ENCODE measurements at places on chromosomes 13 and 19.

DNA sequence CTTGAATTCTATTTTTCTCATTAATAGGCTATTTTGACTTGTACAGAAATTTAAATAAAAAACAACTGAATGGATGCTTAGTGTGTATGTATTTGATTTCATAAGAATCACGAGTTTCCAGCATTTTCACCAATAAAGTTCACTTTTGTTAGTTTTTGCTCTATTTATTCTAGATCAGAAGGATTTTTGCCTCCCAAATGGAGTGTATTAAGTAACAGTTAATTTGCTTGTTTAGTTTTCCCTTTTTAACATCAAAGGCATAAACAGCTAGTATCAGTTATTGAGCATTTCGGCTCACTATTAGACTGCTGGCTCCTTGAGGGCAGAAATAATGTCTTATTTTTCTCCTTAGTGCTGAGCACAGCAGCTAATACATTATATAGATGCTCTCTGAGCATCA is 414.1 kb downstream of the FGF9 start:
- no peak for DNase-seq

DNA sequence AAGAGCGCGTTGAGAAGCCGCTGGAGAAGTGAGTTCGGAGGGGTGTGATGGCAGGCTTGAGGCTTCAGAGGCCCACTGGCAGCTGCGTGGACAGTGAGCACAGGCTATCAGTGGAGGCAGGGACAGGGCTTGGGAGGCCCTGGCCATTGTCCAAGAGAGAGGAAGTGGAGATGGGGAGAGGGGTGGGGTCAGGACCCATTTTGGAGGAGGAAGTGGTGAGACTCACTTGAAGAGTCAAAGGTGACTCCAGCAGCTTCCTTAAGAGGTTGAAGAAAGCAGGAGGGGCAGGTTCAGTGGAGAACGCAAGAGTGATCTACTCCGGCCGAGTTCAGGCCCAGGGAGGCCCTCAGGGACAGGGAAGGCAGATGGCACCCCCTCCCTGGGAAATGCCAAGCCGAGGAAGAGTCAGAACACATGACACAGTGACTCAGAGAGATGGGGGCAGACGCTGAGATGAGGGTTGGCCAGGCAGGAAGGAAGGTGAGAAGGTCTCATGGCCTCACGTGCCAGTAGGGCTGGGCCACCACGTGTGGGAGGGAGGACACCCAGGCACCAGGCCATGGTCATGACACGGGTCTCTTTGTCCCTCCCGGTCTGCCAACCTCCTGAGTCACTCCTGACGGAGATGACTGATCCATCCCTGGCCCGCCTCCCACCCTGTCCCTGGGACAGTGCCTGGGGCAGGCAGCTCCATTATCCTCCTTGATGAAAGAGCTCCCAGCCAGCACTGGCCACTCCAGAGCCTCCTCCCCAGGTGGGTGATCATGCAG is 10.1 kb upstream of the CD22 start:
- no peak for DNase-seq

GRCh38 chr13:96474181-96474557 is 384.3 kb downstream of the HS6ST3 start:
- DNase-seq = no peak

DNA sequence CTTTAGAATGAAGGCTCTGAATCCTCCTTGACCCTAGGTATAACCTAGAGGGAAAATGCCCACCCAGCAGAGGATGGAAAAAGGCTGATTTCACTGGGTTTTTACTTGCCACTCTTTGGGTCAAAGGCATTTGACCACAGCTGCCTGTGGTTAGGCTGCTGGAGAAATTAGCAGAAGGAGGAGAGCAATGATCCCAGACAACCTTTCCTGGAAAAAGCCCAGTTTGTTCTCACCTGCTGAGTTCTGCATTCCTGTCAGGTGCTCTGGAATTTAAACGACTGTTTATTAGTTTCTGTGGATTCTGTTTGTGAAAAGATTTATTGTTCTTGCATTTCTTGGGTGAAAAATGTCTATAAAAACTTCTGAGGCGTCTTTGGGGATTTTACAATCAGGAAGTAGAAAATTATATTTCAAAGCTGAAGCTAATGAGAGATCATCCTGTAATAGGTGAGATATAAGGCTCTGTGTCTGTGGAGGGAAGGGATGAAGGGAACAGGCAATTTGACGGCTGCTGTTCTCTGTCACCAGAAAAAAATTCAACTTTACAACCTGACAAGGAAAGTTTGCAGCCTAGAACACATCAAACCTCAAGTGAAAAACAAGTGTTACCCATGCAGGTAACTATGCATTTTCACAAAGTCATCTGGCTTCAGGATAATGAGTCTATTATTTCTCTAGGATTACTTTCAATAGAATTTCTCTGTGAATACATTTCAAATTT is 519.7 kb downstream of the DIAPH3 start:
- no peak for DNase-seq

GRCh38 chr19:42267644-42268141 is 1.4 kb upstream of the CIC start:
- no peak for DNase-seq

GRCh38 chr19:35211545-35212230 is 16.9 kb downstream of the FAM187B start:
- no peak for DNase-seq

GRCh38 chr19:45180936-45181335 is 2.4 kb downstream of the BLOC1S3 start:
- no peak for DNase-seq

- no peak for DNase-seq
Observed at GRCh38 chr13:22018076-22018835, 347.4 kb downstream of the FGF9 start.

- DNase-seq = no peak
Observed at GRCh38 chr19:51122112-51122981, 2.4 kb upstream of the SIGLEC9 start.

DNA sequence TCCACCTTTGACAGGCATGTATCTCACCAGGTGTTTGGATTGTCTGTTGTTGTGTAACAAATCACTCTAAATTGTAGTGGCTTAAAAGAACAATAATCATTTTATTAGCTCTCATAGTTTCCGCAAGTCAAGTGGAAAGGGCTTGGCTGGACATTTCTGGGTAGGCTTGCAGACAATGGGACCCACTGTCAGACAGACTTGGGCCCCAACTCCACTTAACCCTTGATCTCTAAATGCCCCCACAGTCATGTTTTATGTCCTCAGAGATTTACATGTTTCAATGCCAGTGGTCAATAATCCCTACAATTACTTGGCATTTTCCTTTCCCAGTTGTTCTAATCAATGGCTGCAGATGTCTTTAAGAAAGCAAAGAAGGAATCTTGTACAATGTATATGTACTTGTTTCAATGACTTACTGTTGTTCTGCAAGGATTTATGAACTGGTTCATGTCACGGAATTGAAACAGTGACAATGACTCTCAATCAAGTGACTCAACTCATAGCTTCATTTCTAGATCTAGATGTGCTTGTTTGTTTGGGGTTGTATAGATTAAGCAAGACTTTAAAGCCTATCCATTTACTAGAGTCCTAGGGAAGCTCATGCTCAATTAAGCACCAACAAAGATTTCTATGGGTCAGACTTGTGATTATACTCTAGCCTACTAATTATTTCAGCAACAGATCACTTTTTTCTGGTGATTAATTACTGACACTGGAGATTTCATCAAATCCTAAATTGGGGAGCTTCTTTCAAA is 510.1 kb upstream of the NBEA start:
- DNase-seq = no peak

GRCh38 chr13:85582890-85583289 is 216.3 kb downstream of the SLITRK6 start:
- DNase-seq = no peak

DNA sequence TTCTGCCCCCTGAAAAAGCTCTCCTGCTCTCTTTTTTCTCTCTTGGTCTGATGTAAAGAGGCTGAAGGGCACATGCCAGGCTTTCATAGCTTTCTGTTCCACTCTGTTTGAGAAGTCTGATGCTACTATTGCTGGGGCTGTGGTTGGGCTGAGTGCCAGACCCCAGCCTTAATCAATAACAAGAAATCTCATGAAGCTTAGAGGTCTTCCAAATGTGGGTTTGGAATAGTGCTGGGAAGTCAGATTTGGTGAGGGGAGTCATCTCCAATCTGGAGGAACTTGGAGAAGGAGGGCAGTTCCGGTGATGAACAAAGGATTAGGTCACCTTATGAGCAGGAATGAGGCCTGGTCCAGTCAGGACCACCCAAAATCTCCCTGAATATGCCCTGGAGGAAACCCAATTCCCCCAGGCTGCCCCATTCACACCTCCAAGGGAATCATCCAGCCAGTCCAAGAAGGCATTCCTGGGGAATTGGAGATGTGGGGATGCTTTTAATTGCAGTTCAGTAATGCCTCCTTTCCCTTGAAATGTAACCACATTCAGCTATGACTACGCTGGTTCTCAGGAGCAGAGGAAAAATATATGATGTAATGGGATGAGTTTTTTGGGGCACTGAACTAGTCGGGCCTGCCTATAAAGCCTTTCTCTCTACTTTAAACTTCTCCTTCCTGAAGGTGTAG is 102.0 kb downstream of the STARD13 start:
- no peak for DNase-seq

GRCh38 chr19:34669305-34669704 is 7.7 kb downstream of the SCGB2B2 start:
- DNase-seq = no peak
